ENCODE measurements at places on chromosomes 1 and 21. TPM values are rescaled to one million over a fixed set of nuclear protein-coding genes. Genes with fewer than 3 reads are reported as not detected.

Gene ANGPTL7
- total RNA-seq = 2.6 TPM

DNA sequence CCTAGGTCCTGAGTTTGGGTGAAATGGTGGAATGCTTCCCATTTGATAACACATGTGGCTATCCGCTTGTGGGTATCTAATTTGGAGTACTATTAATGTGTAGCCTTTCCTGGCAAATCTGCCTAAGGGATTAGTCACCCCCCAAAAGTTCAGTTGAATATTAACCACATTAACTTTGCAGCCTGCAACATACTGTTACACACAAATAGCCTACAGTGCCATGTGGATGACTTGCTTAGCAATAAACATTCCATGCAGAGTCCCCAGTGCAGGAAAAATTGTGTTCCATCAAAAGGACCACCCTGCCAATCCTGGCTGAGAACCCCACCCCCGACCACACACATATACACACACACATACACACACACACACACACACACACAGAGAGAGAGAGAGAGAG, 303.3 kb upstream of the ESRRG start:
- no peaks in the 10 kb centered on the region for H3K4me1 ChIP-seq
- no peaks in the 10 kb centered on the region for H3K27me3 ChIP-seq
- no peaks in the 10 kb centered on the region for H3K36me3 ChIP-seq
- H3K27ac ChIP-seq = no peak overlapping the region
- H3K4me3 ChIP-seq = no peak overlapping the region
- no peak for DNase-seq

- DNase-seq = peak; percentile 64
- H3K27ac ChIP-seq = peak overlapping the region; percentile 99
- H3K27me3 ChIP-seq = no peaks in the 10 kb centered on the region
- peaks cover 9% of the 10 kb centered on the region for H3K36me3 ChIP-seq
- H3K4me1 ChIP-seq = peaks cover 40% of the 10 kb centered on the region
Measured at GRCh38 chr1:182392050-182393028, 749 bp upstream of the GLUL start.

Gene TMCC2
- 0.97 TPM for total RNA-seq

- H3K4me3 ChIP-seq = peak overlapping the region; percentile 58
- DNase-seq = peak; percentile 22
- H3K27me3 ChIP-seq = peaks cover 18% of the 10 kb centered on the region
- peaks cover 5% of the 10 kb centered on the region for H3K4me1 ChIP-seq
Measured at GRCh38 chr1:47507881-47508701, 70.2 kb downstream of the FOXD2 start.

- no peak for DNase-seq
- H3K4me3 ChIP-seq = no peak overlapping the region
Measured at GRCh38 chr1:217311766-217312165, 319.1 kb downstream of the GPATCH2 start.

- DNase-seq = no peak
- H3K27me3 ChIP-seq = no peaks in the 10 kb centered on the region
- H3K4me1 ChIP-seq = peaks cover 38% of the 10 kb centered on the region
- H3K4me3 ChIP-seq = no peak overlapping the region
- H3K27ac ChIP-seq = no peak overlapping the region
- H3K36me3 ChIP-seq = peaks cover 37% of the 10 kb centered on the region
Measured at GRCh38 chr1:22104094-22104493, 38.8 kb downstream of the WNT4 start.

Gene PIGK
- total RNA-seq = 41.6 TPM

GRCh38 chr1:5978452-5978851, 13.8 kb downstream of the NPHP4 start:
- no peak for DNase-seq
- no peaks in the 10 kb centered on the region for H3K4me1 ChIP-seq
- H3K4me3 ChIP-seq = no peak overlapping the region
- H3K27me3 ChIP-seq = no peaks in the 10 kb centered on the region

Gene FAM229A
- total RNA-seq = 1.8 TPM

Gene MTF2
- total RNA-seq = 8.0 TPM

Gene FMO5
- 0.87 TPM for total RNA-seq

Gene GPR25
- not detected for total RNA-seq

Gene OPTC
- total RNA-seq = not detected

Gene BTBD8
- total RNA-seq = 3.5 TPM

DNA sequence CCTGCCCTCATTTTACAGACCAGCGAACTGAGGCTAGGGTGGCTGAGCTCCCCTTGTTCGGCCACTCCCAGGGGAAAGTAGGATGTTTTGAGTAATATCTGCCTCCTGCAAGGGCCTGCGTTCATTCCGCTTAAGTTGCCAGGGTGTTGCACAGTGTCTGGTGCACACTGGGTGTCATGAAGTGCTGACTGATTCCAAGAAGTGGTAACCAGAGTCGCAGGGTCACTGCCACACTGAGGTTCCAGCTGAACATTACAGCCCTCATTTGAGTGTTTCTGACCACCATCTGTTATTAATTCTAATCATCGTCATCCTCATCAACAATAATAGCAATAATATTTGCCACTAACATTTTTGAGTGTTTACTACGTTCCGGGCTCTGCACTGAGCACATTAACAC, 250.6 kb downstream of the KAZN start:
- no peak for DNase-seq
- H3K36me3 ChIP-seq = no peaks in the 10 kb centered on the region
- no peak overlapping the region for H3K4me3 ChIP-seq
- no peaks in the 10 kb centered on the region for H3K27me3 ChIP-seq

DNA sequence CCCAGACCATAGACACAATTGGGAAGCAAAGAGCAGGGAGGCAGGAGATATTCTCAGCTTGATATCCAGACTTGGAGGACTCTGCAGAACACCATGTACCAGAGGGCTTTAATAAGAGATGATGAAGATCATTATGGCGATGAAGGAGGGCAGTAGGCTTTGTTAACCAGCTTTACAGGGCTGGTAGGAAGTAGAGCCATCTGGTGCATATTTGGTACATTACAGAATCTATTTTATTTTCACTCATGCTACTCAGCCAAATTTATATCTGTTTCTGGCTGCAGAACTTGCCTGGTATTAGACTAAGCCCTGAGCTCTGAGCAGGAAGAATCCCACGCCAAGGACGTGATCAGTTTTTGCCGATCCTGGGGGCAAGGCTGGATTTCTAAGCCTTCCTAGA, 61.8 kb upstream of the SYT6 start:
- no peaks in the 10 kb centered on the region for H3K27me3 ChIP-seq
- H3K4me1 ChIP-seq = no peaks in the 10 kb centered on the region
- no peak overlapping the region for H3K4me3 ChIP-seq
- no peaks in the 10 kb centered on the region for H3K36me3 ChIP-seq
- H3K27ac ChIP-seq = no peak overlapping the region
- DNase-seq = no peak

Gene TNFRSF25
- total RNA-seq = 9.5 TPM

Gene AADACL4
- not detected for total RNA-seq

Gene OLIG2
- not detected for total RNA-seq

GRCh38 chr21:32418146-32418545, 5.6 kb downstream of the EVA1C start:
- peaks cover 52% of the 10 kb centered on the region for H3K4me1 ChIP-seq
- no peak overlapping the region for H3K4me3 ChIP-seq
- DNase-seq = no peak
- H3K27ac ChIP-seq = no peak overlapping the region
- no peaks in the 10 kb centered on the region for H3K27me3 ChIP-seq

Gene ERG
- total RNA-seq = 15.9 TPM

- no peak overlapping the region for H3K4me3 ChIP-seq
- DNase-seq = no peak
- H3K27me3 ChIP-seq = no peaks in the 10 kb centered on the region
- H3K4me1 ChIP-seq = no peaks in the 10 kb centered on the region
Measured at GRCh38 chr1:60791226-60791625, 291.1 kb upstream of the NFIA start.

DNA sequence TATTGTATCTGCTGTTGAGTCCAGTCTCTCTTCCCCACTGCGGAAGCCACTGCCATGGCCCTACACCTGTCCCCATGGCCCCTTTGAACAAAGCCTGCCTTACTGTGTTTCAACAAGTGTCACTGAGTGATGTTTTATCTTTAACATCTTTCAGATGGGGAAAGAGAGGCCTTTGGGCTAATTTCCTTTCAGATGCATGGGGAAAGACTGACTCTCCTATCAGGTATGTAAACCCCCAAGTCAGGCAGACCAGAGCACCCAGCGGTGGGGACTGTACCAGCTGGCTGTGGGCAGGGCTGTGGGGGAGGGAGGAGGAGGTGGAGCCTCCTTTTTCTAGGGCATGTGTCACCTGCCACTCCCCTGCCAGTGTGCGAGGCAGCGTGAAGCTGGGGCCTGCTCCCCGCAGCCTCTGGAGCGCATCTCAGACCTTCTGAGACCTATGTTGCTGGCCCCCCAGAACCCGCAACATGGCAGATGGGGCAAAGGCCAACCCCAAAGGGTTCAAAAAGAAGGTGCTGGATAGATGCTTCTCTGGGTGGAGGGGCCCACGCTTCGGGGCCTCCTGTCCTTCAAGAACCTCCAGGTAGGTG, at the start of gene PLA2G2F:
TSS of gene PLA2G2F (plus strand) at position 363 of the 590 bp plus-strand sequence. CDS start at position 468, 105 bp downstream.
- H3K4me1 ChIP-seq = no peaks in the 10 kb centered on the region
- H3K4me3 ChIP-seq = no peak within 1 kb of the TSS
- H3K27ac ChIP-seq = no peak within 1 kb of the TSS

GRCh38 chr1:68558321-68559026, 61.6 kb upstream of the DEPDC1 start:
- no peaks in the 10 kb centered on the region for H3K27me3 ChIP-seq
- DNase-seq = no peak
- no peak overlapping the region for H3K4me3 ChIP-seq
- no peak overlapping the region for H3K27ac ChIP-seq
- no peaks in the 10 kb centered on the region for H3K4me1 ChIP-seq

DNA sequence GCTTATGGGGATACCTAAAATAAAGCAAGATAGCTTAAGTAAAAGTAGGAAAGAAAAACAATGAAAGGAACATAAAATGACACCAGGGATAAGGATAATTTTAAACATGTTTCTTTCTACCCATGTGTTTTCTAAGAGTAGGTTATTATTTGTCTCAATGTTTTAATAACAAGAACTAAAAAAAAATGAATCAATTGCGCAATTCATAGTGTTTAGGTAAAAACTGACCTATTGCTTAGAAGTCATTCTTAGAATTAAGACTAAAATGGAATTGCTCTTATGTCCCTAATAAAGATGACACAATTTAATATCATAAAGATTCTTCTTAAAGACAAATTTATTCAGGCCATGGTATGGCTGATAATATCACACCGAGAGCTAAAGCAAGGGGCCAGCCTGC, 58.0 kb upstream of the COL24A1 start:
- DNase-seq = no peak
- H3K4me1 ChIP-seq = no peaks in the 10 kb centered on the region
- H3K27ac ChIP-seq = no peak overlapping the region
- H3K27me3 ChIP-seq = no peaks in the 10 kb centered on the region

GRCh38 chr1:160399544-160400222, 681 bp upstream of the VANGL2 start:
- H3K36me3 ChIP-seq = no peaks in the 10 kb centered on the region
- H3K27me3 ChIP-seq = peaks cover 20% of the 10 kb centered on the region
- DNase-seq = no peak
- peak overlapping the region; percentile 83 for H3K4me3 ChIP-seq
- no peak overlapping the region for H3K27ac ChIP-seq

DNA sequence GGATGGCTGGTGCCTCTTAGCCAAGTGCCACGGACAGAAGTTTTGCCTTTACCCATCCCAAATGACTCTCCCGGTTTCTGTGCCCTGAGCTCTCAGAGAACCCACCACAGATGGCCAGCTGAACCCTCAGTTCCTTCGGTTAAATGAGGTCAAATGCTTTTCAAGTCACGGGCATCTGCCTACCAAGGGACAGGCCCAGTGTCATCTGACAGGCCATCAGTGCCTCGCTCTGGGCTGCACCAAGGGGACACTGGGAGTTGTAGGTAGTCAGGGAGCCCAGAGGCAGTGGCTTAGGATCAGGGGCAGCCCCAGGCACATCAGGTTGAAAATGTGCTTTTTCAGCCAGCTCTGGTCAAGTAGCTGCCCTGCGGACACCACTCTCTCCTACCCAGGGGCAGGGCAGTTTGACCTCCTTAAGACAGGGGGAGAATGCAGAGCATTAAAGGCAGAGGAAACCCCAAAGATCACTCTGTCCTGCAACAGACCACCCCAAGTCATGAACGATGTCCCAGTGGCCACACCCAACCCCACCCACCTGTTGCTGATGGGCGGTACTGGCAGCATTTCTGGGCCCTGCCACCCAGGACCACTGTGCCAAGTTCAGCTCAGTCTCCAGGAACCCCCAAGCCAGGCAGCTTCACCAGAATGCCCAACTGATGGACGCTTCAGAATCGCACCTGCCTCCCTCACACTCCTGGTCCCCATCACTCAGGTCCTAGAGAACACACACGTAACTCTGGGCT, 60.7 kb downstream of the CASZ1 start:
- no peak for DNase-seq
- no peak overlapping the region for H3K4me3 ChIP-seq
- peak overlapping the region; percentile 34 for H3K27ac ChIP-seq
- no peaks in the 10 kb centered on the region for H3K36me3 ChIP-seq

Gene PCBP3
- total RNA-seq = not detected

- DNase-seq = no peak
- no peak overlapping the region for H3K4me3 ChIP-seq
- H3K27me3 ChIP-seq = no peaks in the 10 kb centered on the region
- no peak overlapping the region for H3K27ac ChIP-seq
- H3K4me1 ChIP-seq = peaks cover 15% of the 10 kb centered on the region
Measured at GRCh38 chr1:30748699-30749401, 8.7 kb downstream of the LAPTM5 start.

- H3K36me3 ChIP-seq = no peaks in the 10 kb centered on the region
- peak overlapping the region; percentile 98 for H3K4me3 ChIP-seq
- DNase-seq = no peak
- H3K4me1 ChIP-seq = peaks cover 10% of the 10 kb centered on the region
- H3K27me3 ChIP-seq = no peaks in the 10 kb centered on the region
- peak overlapping the region; percentile 94 for H3K27ac ChIP-seq
Measured at GRCh38 chr1:52552236-52552504, 722 bp downstream of the TUT4 start.

Gene CASQ2
- total RNA-seq = 859 TPM

Gene TNFAIP8L2
- 1.1 TPM for total RNA-seq

Gene OR2L2
- total RNA-seq = not detected

DNA sequence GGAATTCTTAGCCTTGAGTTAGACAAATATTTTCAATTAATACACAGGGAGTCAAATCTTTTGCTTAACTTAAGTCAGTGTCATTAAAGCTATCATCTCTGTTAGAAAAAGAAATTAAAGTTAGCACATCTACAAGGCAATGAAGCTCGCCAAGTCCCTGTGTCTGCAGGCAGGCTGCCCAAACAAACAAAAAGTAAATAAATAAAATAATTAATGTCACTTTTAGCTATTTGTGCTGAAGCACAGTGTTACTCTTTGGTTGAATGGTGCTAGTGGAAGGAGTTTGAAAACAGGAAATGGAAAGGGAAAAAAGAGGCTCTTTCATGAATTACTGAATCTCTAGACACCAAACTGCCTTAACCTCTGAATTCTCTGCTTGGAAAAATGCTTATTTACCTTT, 37.1 kb upstream of the COL11A1 start:
- H3K4me3 ChIP-seq = no peak overlapping the region
- no peaks in the 10 kb centered on the region for H3K36me3 ChIP-seq
- H3K27ac ChIP-seq = no peak overlapping the region
- no peaks in the 10 kb centered on the region for H3K4me1 ChIP-seq
- DNase-seq = no peak

Gene FCMR
- total RNA-seq = 3.2 TPM

Gene SEMA6C
- total RNA-seq = 97.1 TPM
